ENCODE measurements at places on chromosomes 2 and 18. TPM values are rescaled to one million over a fixed set of nuclear protein-coding genes. Genes with fewer than 3 reads are reported as not detected.

The EFR3B gene
- polyA plus RNA-seq, result 5.4 TPM

The C2orf80 gene
- polyA plus RNA-seq, result not detected

The SLC5A7 gene
- 0.45 TPM for polyA plus RNA-seq

The POTEJ gene
- polyA plus RNA-seq, result not detected

The WDPCP gene
- polyA plus RNA-seq, result 6.2 TPM

The STPG4 gene
- not detected for polyA plus RNA-seq

GRCh38 chr2:20582600-20583221, 68.2 kb downstream of the HS1BP3 start:
- no peak for DNase-seq

DNA sequence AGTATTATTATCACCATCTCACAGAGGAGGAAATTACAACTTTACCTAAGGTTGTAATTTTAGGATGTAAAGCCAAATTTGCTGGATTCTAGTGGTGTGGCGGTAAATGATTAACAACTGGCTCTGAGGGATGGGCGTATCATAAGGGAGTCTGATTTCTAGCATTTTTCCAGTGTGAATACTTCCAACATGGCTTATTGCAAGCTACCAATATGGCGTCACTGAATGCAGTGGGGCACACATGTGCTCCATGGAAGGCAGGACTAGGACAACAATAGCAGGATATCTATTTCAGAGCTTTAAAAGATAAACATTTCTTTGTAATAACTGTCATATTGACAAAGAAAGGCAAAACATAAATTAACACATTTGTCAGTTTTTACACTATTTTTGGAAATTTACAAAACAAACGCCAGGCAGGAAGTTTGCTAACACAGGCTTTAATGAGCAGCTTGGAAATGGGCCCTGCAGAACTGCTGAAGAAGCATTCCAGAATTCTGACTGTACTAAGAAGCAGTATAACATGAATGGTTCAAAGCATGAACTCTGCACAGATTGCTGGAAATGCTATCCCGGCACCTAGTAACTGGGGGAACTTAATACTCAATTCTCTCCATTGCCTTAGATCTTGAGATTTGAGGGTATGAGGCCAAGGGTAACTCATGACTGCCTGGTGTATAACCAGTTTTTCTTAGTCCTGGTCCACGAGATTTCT, 439.3 kb upstream of the MAP2 start:
- peak; percentile 35 for DNase-seq

- DNase-seq, result no peak
Observed at GRCh38 chr2:133667085-133667484, 98.8 kb upstream of the NCKAP5 start.

DNA sequence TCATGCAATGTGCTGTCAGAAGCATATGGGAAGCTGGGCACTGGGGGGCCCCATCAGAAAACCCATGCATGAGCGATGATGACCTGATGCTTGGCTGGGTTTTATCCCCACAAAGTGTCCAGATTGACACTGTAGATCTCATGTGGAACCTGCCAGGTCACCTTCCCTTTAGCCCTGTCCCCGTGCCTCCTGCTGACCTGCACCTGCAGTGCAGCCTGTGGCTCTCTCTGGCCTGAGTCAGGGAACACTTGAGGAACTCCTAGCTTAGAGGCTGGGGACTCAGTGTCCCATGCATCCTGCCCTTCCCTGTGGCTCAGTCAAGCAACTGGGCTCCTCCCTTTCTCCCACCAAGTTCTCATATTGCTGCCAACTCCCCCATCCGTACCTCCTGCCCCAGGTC, 57.7 kb downstream of the PDCL3 start:
- no peak for DNase-seq

DNA sequence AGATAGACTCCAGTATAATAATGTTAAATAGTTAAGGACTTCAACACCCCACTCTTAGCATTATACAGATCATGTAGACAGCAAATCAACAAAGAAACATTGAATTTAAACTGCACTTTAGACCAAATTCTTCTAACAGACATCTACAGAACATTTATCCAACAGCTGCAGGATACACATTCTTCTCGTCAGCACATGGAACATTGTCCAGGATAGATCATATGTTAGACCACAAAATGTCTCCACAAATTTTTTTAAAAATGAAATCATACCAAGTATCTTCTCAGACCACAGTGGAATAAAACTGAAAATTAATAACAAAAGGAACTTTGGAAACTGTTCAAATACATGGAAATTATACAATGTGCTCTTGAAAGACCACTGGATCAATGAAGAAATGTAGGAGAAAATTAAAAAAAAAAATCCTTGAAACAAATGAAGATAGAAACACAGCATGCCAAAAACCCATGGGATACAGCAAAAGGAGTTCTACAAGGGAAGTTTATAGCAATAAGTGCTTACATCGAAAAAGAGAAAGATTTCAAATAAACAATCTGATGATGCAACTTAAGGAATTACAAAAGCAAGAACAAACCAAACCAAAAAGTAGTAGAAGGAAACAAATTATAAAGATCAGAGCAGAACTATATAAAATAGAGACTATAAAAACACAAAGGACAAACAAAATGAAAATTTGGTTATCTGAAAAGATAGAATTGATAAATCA, 12.3 kb upstream of the SPP2 start:
- DNase-seq, result peak; percentile 39

DNA sequence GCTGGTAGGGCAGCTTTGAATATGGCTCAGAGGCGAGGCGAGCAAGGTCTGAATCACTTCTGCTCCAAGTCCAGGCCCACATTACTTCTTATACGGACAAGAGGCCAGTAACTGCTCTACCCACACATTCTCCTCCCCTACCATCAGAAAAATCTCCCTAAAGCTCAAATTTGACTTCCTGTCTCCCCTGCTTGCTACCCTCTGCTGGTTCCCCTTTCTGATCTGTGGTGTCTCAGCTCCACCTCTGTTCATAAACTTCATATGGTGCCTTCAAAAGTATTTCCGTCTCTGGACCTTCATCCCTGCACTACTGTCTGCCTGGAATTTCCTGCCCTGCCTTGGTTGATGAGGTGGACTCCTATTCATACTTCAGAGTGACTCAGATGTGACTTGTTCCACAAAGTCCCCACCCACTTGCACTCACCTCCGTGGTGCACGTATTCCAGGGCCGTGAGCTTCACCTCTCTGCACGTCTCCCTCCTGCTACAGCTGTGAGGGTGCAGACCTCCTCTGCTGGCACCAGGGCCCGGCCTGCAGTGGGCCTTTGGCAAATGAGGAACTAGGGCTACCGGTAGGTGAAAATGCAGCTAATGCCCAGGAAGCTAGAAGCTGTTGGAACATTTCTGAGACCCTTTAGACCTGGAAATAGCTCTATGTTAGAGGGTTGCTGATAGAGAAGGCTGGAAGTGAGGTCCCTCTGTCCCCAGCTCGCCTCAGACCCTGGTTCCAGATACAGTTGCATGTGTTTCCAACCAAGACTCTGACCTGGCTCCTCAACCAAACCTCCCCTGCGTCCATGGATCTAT, 24.6 kb upstream of the KCMF1 start:
- DNase-seq, result no peak

DNA sequence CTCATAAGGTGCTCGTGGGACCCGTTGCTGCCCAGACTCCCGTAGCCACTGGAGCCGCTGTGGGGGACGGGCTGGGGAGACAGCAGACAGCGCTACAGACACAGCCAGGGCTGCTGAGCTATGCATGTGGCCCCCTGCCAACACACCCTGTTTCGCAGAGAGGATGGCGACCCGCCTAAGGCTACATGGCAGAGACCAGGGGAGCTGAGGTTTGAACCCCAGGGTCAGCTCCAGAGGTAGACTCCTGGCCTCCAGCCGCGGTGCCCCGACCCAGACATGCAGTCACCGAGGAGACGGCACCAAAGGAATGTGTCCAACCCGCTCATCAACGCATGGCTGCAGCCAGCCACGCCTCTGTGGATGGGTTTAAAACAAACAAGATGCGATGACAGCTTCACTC, 21.0 kb upstream of the HES6 start:
- no peak for DNase-seq

GRCh38 chr2:235666213-235666781, 172.5 kb downstream of the AGAP1 start:
- DNase-seq, result peak; percentile 98

- peak; percentile 87 for DNase-seq
Observed at GRCh38 chr2:235642446-235643098, 148.7 kb downstream of the AGAP1 start.

DNA sequence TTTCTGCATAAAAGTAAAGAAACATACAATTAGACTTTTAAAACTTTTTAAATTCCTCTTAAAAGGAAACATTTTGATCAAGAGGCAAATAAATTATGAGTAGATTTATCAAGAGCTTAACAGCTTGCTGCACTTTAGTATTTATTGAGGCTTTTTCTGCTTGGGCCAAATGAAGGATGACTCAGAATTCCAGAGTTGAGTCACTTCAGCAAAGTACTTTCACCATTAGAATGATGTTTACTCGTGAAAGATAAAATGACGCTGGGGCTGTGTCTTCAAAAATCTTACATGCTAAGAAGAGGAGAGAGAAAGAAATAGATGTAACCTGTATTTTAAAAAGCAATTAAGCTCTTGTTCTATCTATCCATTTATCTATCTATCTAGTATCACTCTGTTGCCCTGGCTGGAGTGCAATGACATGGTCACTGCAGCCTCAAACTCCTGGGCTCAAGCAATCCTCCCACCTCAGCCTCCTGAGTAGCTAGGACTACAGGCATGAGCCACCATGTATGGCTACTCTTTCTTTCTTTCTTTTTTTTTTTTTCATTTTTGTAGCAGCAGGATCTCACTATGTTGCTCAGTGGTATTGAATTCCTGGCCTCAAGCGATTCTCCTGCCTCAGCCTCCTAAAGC, 75.3 kb upstream of the RIOK3 start:
- peak; percentile 32 for DNase-seq
